ENCODE measurements at places on chromosomes 11 and 22.

- DNase-seq = no peak
Observed at GRCh38 chr11:2130881-2131352, 8.3 kb downstream of the IGF2 start.

- peak; percentile 65 for DNase-seq
Observed at GRCh38 chr22:38504731-38505540, 1.2 kb downstream of the DDX17 start.

DNA sequence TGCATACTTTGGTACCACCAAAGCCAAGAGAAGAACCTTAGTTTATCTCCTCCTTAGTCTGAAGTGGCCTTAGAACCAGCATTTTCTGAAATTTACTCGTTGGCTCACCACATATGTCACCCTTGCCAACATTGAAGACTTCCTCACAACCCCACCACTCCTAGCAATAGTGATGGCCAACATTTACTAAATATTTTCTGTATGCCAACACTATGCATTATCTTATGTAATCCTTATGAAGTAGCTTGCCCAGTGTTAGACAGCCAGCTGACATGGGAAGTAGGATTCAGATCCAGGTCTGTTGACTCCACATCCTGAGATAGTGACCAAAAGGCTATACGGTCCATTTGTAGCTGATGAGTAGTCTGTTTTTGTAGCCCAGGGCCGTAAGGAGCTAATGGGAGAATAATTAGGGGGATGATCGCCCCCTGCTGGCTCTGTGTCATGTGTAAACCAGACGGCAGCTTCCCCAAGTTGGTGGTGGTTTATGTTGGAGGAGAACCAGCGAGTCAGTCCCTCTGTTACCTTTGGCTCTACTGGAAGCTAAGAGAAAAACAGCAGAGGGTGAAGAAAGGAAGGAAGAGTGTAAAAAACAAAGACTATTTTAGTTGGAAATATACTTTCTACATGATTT, 120.5 kb upstream of the RASSF10 start:
- DNase-seq = peak; percentile 60

DNA sequence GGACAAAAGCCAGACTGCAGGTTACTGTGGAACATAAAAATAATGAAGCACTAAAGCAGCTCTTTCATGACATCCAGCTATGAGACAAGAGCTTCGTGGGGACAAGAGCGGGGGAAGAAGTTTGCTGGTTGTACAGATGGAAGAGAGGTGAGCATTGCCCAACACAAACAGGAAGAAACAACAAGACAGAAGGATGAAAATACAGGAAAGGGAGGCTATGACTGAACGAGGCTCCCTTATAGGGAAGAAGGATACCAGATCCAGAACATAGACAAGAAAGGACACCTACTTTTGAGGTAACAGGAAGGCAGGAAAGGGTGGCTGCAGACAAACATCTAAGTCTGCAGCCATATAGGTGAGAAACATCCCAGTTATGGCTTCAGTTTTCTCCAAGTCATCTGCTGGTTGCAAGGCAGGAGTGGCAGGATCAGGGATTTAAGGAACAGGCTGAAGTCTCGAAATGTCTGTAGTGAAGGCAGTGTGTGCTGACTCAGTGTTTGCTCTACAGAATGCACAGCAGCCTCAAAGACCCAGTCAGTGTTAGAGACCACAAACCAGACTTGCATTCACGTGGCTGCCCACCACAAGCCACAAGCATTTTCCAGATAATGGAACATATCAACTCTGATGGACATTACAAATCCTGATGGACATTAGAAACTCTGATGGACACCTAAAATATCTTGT, 1.9 kb downstream of the CLTCL1 start:
- no peak for DNase-seq

GRCh38 chr11:94884376-94884775, 89.0 kb downstream of the CWC15 start:
- no peak for DNase-seq

All from activated naive CD4-positive, alpha-beta T cell treated with Interleukin-2 at 50 U/mL for 16 hours (primary cell).